AG10803 (cell line): ENCODE measurements at places on chromosomes 3 and 15.

- DNase-seq = peak; percentile 71
These were observed 3.4 kb downstream of the KIF23 start for GRCh38 chr15:69417581-69417980.

GRCh38 chr15:74121858-74122257 lies 8.5 kb upstream of the ISLR2 start:
- DNase-seq = no peak

DNA sequence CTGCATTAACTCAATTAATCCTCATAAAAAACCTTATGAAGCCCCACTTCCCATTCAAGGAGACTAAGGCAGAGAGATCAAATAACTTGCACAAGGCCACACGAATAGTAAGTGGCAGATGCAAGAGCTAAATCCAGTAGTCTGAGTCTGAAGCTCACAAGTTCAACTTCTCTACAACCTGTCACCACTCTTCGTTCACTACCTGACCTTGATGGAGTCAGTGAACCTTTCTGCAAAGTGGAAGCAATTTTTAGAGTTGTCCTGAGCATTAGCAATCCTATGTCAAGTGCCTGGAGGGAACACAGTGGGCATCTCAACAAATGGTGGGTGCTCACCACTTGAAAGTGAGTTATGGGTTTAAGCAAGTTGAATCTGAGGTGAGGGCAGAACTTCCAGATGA lies 2.1 kb upstream of the SPINT1 start:
- no peak for DNase-seq

- no peak for DNase-seq
These were observed 403.2 kb downstream of the ZBTB20 start for GRCh38 chr3:114743746-114744485.

- DNase-seq = peak; percentile 45
These were observed 726.7 kb upstream of the NR2F2 start for GRCh38 chr15:95603802-95604201.

DNA sequence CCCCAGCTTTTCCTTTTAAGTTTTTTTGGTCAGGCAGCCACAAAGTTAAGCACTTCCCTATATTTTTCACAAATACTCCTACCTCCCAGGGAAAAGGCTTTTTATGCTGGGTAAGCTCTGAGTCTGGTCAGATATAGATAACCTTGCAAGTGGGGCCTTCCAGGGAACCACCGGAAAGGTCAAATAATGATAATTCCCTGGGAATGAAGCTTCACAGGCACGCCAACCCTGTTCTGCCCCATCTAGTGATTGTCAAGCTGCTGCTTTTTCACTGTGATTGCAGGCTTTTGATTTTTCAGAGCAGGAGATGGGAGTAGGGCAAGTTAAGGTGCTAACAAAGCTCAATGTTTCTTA lies 121.0 kb downstream of the ZNF609 start:
- no peak for DNase-seq

- DNase-seq = peak; percentile 90
These were observed 42.9 kb downstream of the MYO1E start for GRCh38 chr15:59329570-59330350.

GRCh38 chr15:63198371-63199250 lies 9.2 kb downstream of the RAB8B start:
- peak; percentile 53 for DNase-seq

DNA sequence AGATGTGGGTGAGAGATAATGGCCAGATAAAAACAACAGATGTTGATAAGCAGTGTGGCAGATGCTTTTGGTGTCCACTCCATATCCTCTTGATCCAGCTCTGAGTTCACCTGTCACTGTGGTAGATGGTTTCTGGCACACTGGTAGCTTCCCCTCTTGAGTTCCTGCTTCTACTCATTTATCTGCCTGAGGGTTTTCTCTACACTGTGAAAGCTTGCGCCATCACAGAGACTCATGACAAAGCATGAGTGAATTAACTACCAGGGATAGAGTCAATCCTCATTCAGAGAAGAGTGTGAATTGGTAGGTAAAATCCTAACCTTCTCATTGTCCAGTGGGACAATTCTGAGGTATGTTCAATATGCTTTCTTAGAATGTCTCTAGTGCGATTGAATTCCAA lies 50.0 kb upstream of the ARHGEF26 start:
- no peak for DNase-seq

GRCh38 chr3:77186728-77187127 lies 146.8 kb downstream of the ROBO2 start:
- peak; percentile 6 for DNase-seq

DNA sequence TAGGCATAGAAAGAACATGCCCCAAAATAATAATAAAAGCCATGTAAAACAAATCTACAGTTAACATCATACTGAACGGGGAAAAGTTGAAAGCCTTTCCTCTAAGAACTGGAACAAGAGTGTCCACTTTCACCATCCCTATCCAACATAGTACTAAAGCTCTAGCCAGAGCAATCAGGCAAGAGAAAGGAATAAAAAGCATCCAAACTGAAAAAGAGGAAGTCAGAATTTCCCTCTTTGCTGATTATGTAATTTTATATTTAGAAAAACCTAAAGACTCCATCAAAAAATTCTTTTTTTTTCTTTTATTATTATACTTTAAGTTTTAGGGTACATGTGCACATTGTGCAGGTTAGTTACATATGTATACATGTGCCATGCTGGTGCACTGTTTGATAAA lies 661.6 kb upstream of the CBLB start:
- no peak for DNase-seq

- DNase-seq = no peak
These were observed 32.5 kb downstream of the BHLHE40 start for GRCh38 chr3:5011555-5012256.

GRCh38 chr15:100901702-100902435 lies 17.3 kb upstream of the LRRK1 start:
- peak; percentile 44 for DNase-seq

- peak; percentile 59 for DNase-seq
These were observed 65.0 kb downstream of the AAGAB start for GRCh38 chr15:67189326-67190051.

GRCh38 chr3:184168363-184169120 lies 6.1 kb upstream of the AP2M1 start:
- DNase-seq = peak; percentile 62

DNA sequence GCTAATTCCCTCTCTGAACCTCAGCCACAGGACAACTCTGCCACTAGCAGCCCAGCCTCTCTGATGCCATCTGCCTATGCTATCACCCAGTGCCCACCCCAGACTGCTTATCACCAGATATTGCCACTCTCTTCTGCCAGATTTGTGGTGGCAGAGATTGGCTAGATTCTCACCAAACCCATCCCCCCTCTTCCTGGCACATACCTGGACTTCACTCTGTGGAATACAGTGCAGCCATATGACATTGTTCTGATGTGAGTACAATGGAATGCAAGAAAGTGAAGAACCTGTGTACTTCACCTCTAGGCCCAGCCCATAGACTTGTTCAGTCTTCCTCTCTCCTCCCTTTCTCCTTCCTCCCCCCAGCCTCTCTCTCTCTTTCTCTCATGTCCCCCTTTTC lies 46.9 kb upstream of the NTRK3 start:
- no peak for DNase-seq

- DNase-seq = peak; percentile 97
These were observed 20.6 kb downstream of the SMAD3 start for GRCh38 chr15:67085818-67086636.

GRCh38 chr3:153259956-153260355 lies 97.9 kb downstream of the RAP2B start:
- no peak for DNase-seq

GRCh38 chr3:109927161-109927560 lies 589.8 kb upstream of the DPPA4 start:
- peak; percentile 92 for DNase-seq

DNA sequence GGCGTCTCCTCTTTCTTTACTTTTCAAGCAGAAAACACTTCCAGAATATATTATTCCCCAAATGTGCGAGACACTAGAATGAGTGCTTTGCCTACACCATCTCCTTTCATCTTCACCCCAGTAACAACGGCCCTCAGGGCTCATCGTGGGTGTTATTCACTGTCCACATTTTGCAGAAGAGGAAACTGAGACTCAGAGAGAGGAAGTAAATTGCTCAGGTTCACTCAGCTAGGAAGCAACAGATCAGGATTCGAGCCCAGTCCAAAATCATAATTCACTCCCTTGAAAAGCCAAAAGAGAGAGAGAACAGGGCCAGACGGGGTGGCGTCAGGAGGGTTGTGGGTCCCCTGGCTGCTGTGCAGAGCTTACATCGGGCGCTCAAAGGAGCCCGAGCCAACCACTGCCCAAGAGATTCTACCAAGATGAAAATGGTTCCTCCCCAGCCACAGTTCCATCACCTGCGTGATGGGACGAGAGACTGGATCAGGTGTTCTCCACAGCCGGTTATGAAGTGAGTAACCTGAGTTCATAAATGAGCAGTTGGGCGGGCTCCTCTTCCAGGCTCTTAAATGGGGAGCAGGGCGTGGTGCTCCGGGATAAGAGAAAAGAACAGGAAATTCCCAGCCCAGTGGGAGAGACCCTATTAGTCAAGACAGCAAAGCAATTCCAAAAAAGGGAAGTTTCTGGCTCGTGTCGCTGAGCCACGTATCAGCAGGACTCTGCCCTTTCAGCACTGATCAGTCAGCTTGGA lies 48.6 kb upstream of the FLNB start:
- no peak for DNase-seq

- peak; percentile 68 for DNase-seq
These were observed 17.0 kb downstream of the TOPBP1 start for GRCh38 chr3:133644768-133645167.

DNA sequence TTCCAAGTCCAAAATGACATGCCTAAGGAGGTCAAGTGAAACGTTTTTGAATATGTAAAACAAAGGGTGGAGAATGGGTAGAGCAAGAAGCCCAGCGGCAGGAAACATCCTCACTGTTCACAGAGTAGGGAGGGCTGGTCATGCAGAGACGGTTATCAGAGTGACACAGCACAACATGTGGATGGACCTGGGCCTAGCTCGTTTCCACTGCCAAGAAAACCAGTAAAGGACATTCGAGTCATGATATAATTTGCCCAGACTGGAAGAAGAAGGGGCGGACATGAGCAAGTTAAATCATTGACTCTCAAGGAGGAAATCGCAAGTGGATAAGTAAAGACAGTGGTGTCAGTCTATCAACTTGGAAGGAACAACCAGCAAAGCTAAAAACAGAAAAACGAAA lies 89.3 kb downstream of the LRIG1 start:
- peak; percentile 41 for DNase-seq

- DNase-seq = no peak
These were observed 23.3 kb downstream of the LRRC2 start for GRCh38 chr3:46542801-46543201.

DNA sequence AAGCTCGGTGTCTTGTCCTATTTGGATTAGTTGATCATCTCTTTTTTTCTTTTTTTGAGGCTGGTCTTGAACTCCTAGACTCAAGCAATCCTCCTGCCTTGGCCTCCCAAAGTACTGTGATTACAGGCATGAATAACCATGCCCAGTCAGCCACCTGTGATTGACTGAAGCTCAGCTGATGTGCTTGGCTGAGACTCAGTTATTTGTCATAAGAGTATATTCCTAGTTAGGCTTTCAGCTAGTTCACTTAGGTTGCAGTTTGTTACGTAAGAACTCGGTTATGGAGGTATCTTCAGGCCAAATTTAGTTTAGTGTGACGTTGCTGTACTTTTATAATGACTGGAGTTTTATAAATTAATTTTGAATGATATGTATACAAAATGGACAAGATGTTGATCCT lies 365.0 kb downstream of the SV2B start:
- no peak for DNase-seq

DNA sequence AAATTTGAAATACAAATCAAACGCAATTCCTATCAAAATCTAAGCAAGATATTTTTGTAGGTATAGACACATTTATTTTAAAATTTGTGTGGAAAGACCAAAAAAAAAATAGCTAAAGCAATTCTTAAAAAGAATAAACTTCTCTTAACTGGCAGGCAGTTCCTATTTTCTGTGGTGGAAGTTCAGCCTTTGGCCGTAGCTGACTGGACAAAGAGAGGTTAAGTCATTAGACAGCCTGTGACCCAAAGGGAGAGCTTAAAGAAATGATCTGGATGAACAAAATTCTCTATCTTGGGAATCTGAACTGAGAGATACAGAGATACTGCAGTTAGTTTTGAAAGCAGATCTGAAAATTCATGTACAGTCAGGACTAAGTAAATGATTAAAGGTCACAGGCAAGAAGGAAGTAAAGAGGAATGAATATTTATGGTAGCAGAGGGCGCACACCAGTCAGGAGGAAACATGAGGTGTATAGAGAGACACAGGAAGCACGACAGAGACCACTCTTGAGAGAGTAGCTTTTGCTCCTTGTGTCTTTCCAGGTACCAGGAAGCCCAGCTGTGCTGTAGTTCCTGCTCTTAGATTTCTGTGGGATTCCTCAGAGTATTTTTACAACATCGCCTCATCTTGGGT lies 57.5 kb downstream of the TPRG1 start:
- no peak for DNase-seq

- DNase-seq = no peak
These were observed 379.9 kb upstream of the KCNMB2 start for GRCh38 chr3:178156301-178156700.

- no peak for DNase-seq
These were observed 130.6 kb upstream of the MEF2A start for GRCh38 chr15:99435113-99435695.

DNA sequence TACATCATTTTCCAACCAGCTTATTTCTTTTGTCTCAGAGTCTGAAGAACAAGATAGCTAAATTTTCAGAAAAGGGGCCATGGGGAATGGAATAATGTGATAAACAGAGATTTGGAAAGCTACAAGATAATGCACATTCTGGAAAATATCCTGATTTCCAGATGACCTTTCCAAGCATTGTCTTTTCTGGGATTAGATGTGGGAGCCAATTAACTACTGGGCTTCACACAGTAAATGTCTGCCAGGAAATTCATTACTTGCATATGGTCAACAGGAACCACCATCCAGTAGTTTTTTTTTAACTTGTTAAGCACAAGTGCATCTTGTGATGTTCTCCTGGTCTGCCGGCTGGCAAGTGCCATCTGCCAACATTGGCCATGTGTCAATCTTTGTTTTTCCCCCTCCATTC lies 131.1 kb upstream of the BFSP2 start:
- no peak for DNase-seq

DNA sequence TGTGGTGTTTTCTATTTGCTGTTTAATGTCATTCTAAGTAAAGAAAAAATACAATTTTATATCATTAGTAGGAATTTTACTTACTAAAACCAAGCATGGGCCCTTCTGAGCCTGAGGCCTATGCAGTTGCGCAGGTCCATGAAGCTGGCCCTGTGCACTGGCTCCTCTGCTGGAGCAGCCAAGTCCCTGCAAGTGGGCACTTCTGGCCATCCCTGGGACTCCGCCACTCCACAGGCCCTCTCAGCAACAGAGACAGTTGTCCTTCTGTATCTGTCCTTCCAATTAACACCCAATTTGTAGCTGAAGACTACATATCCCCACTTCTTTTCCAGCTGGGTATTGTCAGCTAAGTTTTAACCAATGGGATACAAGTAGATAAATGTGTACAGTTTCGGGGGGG lies 49.9 kb upstream of the RYK start:
- DNase-seq = no peak

- DNase-seq = peak; percentile 41
These were observed 384 bp downstream of the KNL1 start for GRCh38 chr15:40594429-40594836.

GRCh38 chr15:20353966-20354883 lies 187.4 kb downstream of the GOLGA6L6 start:
- DNase-seq = no peak

- no peak for DNase-seq
These were observed 69.5 kb downstream of the TIPARP start for GRCh38 chr3:156743859-156744258.
